Ascending aorta (tissue), 2 donors: ENCODE measurements at places on chromosomes 12 and 14. TPM values are rescaled to one million over a fixed set of nuclear protein-coding genes. Genes with fewer than 3 reads are reported as not detected.

The DPPA3 gene
- total RNA-seq = not detected

The DAD1 gene
- total RNA-seq = 186 TPM

The KERA gene
- total RNA-seq = not detected

The PIANP gene
- total RNA-seq = not detected

The ITGA7 gene
- 246 TPM for total RNA-seq

The PLEKHH1 gene
- total RNA-seq = 15.0 TPM

The AQP2 gene
- not detected for total RNA-seq

The STXBP6 gene
- total RNA-seq = 0.21 TPM
